Activated T-cell treated with anti-CD3 and anti-CD28 coated beads, Interleukin-2, amount 50 U/mL, for 4 hours (primary cell): ENCODE measurements at places on chromosomes 5 and 9. TPM values are rescaled to one million over a fixed set of nuclear protein-coding genes. Genes with fewer than 3 reads are reported as not detected.

- DNase-seq = no peak
Observed at GRCh38 chr5:128782446-128782845, 182.8 kb upstream of the SLC27A6 start.

GRCh38 chr9:785997-786396 lies 55.5 kb upstream of the DMRT1 start:
- DNase-seq = no peak

DNA sequence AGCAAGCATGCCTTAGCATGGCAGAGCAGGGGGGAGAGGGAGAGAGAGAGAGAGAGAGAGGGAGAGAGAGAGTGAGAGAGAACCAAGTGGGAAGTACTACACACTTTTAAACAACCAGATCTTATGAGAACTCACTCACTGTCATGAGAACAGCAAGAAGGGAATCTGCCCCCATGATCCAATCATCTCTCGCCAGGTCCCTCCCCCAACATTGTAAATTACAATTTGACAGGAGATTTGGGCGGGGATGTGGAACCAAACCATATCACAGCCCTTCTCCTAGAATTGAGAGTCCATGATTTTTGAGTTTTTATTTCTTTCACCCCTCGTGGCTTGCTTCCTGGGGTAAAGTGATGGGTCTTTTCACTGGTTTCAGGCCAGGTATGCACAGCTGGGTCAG lies 98.8 kb downstream of the DOCK2 start:
- DNase-seq = no peak

GRCh38 chr5:1354576-1354975 lies 9.7 kb upstream of the CLPTM1L start:
- no peak for DNase-seq

DNA sequence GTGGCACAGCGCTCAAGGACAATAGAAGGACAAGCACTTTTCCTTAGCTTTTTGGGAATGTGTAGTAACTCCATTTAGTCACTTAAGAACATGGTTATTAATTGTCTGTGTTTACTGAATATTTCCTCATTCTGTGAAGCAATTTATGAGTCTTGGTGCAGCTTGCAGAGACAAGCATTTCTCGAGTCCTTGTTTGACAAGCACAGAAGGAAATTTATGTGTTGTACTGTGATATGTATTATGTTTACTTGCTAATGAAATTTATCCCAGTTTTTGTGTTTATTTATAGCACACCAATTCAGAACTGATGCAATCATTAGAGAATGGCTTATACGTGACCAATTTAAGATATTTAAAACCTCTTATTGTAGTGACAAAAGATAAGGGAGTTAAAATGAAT lies 168.6 kb downstream of the PRELID2 start:
- no peak for DNase-seq

DNA sequence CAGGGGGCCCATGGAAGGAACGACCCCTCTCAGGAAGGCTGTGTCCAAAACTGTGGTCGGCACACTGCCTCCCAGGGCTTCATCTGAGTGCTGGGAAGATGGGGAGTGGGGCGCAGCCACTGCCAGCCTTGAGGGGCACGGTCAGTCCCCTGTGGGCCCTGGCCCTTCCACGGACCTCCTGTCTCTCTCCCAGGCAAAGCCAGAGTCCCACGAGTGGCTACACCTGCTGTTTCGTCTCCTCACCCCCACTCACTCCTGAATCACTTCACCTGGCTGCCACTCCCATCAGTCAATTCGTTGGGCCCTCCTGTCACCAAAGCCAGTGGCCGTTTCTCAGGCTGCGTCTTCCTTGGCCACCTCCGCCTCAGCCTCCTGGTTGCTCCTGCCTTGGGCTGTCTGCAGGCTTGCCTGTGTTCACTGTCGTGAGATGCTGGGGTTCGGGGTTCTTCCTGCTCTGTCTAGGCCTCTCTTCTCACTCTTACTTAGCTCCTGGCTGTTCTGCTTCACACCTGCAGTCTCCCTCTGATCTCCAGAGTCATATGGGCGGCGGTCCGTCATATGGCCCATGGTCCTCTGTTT lies 58.8 kb upstream of the RNF130 start:
- DNase-seq = no peak

GRCh38 chr9:124498040-124498439 lies 9.2 kb downstream of the NR5A1 start:
- DNase-seq = no peak

- no peak for DNase-seq
Observed at GRCh38 chr9:71816916-71817451, 48.7 kb upstream of the CEMIP2 start.

GRCh38 chr5:74822288-74822687 lies 43.9 kb downstream of the FAM169A start:
- DNase-seq = no peak

GRCh38 chr9:121123816-121124535 lies 49.2 kb downstream of the CNTRL start:
- no peak for DNase-seq

DNA sequence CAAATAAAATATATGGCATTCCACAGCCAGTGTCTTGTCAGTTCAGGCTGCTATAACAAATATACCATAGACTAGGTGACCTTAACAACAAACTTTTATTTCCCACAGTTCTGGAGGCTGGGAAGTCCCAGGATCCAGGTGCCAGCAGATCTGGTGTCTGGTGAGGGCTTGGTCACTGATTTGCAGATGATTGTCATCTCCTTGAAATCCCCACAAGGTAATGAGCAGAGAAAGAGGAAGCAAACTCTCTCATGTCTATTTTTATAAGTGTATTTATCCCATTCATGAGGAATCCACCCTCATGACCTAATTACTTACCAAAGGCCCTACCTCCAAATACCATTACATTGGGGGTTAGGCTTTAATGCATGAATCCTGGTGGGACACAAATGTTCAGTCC lies 663.2 kb downstream of the TLR4 start:
- DNase-seq = no peak

- DNase-seq = peak; percentile 77
Observed at GRCh38 chr5:172713113-172713808, 57.7 kb downstream of the DUSP1 start.

DNA sequence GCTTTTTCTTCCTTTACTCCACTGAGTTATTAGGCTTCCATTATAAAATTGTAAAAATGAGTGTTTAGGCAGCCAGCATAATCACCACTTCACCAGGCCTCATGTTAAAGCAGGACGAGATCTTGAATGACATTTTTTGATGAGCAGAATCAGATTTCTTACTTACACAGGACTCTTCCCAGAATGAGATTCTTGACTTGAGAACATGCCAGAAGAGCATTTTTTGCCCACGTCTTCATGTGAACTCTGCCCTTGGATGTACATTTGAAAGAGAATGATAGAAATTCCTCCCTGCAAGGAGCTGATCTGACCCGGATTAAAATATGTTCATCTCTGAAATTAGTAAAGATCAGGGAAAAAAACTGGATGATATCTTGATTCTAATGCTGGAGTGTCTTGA lies 212.1 kb upstream of the ADRA1B start:
- no peak for DNase-seq

DNA sequence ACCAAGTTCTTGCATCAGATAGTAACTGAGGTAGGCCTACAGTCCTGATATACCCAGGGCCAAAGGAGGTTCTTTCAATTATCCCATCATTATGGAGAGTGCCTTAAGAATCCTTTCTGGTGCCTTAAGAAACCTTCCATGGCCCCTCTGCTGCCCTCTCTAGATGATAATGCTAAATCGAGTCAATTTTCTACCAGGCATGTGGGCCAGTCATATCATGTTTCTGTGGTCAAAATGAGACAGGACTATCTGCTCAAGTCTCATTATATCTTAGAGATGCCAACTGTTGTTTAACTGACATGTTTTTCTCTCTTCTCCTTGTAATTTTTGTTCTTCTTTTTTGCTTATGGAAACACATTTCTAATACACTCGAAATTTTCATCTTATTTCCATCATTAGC lies 127.6 kb downstream of the EDIL3 start:
- DNase-seq = no peak

- DNase-seq = no peak
Observed at GRCh38 chr5:11128021-11128420, 367.0 kb upstream of the DAP start.

DNA sequence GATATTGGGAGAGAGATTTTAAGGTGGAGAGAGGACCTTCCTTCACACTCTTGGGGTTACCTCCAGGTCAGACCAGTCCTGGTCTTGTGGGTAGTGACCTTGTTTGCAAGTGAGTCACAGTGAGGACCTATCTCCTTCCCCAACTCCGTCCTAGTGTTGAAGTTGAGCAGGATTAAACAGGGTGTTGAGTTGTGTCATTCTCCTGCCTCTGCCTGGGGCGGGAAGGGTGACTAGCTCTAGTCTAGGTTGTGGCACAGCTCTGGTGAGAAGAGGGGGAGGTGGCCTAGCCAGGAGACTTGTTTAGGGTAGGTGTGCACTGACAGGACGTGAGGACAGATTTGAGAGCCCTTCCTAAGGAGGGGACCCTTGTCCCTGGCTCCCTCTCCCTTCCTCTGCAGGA lies 119.6 kb upstream of the PITX1 start:
- no peak for DNase-seq

DNA sequence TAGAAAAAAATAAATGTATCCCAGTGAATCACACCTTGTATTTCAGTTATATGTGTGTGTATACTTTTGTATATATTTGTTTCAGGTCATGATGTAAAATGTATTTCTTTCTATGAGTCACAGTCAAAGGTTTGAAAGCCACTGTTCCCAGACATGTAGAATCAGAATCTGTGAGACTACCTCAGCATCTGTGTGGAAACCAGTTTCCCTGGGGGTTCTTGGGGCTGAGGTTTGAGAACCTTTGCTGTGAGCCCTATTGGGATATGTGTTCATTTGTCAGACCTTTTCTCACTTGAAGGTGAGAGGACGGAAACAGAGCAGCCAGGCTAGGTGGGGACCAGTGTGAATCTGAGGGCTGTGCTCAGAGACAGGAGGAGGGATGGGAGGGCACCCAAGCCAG lies 78.7 kb upstream of the SAP30L start:
- DNase-seq = no peak

DNA sequence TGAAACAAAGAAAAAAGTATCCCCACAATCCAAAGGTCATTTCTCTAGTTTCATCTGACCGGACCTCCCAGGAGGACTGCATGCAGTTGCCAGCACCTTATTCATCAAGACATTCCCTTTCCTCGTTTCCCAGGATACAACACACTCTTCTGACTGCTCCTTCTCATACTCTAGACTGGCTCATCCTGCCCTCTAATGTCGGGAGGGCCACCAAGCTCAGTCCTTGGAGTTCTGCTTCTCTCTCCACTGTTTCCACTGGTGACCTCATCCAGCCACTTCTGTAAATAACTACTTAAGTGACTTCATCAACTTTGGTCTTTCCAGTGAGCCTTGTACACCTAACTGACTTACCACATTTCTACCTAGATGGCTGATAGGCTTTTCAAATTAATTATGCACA lies 179.1 kb downstream of the EPB41L4A start:
- no peak for DNase-seq

DNA sequence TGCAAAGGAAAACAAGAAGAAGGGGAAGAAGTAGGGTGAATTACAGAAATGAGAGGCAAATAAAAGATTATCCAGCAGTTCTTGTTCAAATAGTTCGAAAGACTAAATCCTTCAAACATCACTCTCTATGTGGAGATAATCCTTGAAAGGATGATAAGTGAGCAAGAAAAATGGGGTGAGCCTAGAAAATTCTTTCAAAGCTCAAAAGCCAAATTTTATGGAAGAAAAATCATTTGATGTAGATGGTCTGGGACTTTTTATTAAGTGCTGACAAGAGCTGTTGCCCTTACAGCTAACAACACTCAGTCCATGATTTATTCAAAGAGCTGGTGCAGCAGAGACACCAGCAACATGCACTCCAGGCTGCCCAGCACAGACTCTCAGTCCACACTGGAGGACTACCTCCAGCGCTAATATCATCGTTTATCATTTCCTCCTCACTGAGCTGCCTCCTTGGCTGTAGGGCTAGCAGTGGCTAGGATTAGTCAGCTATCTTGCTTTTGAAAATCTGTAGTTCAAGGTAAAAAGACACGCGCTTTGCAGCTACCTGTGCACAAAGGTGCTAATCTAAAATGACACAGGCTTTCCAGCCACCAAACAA lies 264.8 kb upstream of the KIF2A start:
- DNase-seq = no peak

- DNase-seq = no peak
Observed at GRCh38 chr9:137173796-137174664, 2.2 kb upstream of the TMEM210 start.

- DNase-seq = no peak
Observed at GRCh38 chr5:116652196-116652729, 77.6 kb upstream of the SEMA6A start.

DNA sequence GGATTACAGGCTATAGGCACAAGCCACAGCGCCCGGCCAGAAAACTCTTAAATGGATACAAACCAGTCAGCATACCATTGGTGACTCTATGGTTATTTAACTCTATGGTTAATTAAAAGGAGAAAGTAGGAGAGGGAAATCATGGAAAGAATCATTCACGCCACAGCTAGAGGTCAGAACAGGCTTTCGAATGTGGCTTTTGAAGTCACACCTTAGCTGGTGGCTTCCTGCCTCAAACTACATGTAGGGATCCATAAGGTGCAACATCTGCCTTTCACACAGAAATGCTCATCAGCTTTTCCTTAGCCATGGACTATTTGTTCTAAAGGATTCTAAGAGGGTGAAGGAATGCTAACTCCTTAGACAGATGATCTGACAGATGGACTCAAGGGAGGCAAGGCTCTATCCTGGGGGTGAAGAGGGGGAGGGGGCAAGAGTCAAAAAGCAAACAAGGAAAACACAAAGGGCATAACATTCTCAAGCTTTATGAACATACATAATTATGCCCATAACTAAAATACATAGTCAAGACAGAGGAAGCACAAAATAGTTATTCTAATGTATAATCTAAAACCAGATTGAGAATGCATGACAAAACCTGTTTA lies 130.9 kb downstream of the EFNA5 start:
- DNase-seq = no peak

GRCh38 chr5:97979740-97980139 lies 793.7 kb upstream of the RGMB start:
- no peak for DNase-seq

GRCh38 chr5:146817973-146818372 lies 60.6 kb downstream of the PPP2R2B start:
- DNase-seq = no peak

- DNase-seq = no peak
Observed at GRCh38 chr5:110807169-110807568, 68.4 kb downstream of the SLC25A46 start.

MARCOL gene
- total RNA-seq = not detected

CCNO gene
- total RNA-seq = not detected

CLTA gene
- total RNA-seq = 182 TPM

ZER1 gene
- total RNA-seq = 10.9 TPM

TSLP gene
- 0.20 TPM for total RNA-seq

FIBCD1 gene
- not detected for total RNA-seq

ADAMTS12 gene
- total RNA-seq = not detected

KLF9 gene
- total RNA-seq = 24.6 TPM

FOXD4L6 gene
- not detected for total RNA-seq

PDE6A gene
- not detected for total RNA-seq

ENTPD2 gene
- total RNA-seq = 0.34 TPM
